ENCODE measurements at places on chromosomes 2 and 18.
A peak's percentile ranks its signal among the peaks of the same experiment; 100 is the strongest.

- DNase-seq: no peak
These were observed 146.3 kb downstream of the PLCL1 start for GRCh38 chr2:197950724-197951123.

DNA sequence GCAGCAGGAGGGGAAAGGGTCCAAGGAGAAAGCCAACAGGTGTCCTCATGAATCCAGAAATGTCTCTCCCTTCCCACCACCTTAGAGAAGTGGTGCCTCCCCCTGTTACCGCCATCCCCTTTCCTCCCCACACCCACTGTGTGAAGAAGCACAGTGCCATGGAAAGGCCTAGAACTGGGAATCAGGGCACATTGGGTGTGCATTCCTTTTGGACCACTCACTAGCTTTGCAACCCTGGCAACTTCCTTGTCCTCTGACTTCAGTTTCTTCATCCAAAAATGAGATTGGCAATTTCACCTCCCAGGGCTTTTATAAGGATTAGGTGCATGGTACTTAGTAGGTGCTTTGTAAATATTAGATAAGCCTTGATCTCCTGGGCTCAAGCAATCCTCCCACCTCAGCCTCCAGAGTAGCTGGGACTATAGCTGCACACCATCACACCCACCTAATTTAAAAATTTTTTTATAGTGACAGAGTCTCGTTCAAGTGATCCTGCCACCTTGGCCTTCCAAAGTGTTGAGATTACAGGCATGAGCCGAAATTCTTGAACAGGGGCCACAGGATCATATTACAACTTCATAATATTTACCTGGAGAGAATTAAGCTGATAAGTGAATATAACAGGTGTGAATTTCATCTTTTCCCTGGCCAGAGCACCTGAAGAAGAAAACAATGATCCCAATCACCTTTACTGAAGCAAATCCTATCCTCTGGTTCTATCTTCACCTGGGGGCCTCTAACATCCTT lies 97.9 kb upstream of the TAF1B start:
- DNase-seq: no peak

DNA sequence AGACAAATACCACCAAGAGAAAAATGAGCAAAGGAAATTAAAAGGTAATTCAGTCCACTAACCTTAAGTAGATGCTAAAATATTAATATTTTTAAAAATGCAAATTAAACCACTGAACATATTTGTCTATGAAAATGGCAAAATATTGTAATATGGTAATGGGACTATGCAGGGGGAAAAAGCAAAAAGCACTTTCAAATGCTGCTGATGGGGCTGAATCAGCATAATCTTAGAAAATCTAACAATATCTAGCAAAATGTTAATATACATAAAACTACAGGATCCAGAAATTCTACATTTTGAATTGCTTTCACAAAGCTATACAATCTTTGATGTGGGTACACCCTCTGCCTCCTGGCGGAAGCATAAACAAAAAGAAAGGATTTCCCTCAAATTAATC lies 86.9 kb upstream of the DTNB start:
- DNase-seq: no peak

- DNase-seq: peak; percentile 48
These were observed 173.6 kb downstream of the SMAD7 start for GRCh38 chr18:48777026-48777743.

GRCh38 chr2:55138014-55138881 lies 88.0 kb upstream of the RTN4 start:
- no peak for DNase-seq

GRCh38 chr18:77529492-77530176 lies 280.0 kb downstream of the GALR1 start:
- no peak for DNase-seq

- DNase-seq: peak; percentile 47
These were observed 43.5 kb downstream of the FBLN7 start for GRCh38 chr2:112181571-112182290.

DNA sequence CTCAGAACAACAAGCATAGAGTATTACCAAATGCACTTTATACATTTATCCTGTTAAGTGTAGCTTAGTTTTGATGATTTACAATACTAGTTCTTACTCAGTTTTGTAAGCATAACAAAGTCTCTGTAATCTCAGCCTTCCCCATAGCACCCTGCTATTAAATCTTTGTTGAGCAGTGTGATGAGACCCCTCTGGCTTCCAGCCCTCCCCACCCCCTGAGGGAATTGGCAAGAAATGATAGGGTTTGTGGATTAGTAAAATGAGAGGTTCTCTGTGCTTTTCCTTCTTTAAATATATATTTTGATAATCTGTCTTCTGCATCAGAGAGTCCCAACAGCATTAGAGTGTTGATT lies 37.2 kb downstream of the ZNF521 start:
- DNase-seq: no peak

DNA sequence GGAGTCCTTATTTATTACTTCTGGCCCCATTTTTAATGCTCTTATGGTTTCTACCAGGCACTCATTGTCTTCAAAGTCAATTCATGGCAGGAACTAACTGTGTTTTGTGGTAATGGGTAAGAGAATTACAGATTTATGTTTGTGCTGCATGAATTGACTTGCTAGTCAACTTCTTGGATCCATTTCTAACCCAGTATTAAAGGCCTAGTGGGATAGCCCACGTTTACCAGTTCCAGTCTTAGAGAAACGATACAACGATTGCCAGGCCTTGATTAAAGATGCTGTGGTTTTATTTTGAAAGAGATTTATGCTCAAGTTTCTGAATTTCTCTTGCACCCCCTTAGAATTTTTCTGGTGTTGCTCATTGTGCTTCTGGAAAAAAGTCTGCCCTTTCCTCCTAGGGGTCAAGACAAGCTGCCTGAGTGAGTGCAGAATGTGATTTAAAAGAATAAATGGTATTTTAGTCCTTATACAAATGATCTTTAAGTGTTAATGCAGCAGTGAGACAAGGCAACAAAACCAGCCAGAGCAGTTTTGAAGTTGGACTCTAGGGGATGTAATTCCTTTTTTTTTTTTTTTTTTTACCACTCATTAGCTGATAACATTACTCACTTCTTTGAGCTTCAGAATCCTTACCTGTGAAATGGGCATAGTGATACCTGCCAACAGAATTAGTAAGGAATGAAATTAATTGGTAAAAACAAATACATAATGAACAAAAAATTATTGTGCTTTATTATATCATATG lies 101.5 kb downstream of the ARHGAP15 start:
- no peak for DNase-seq

DNA sequence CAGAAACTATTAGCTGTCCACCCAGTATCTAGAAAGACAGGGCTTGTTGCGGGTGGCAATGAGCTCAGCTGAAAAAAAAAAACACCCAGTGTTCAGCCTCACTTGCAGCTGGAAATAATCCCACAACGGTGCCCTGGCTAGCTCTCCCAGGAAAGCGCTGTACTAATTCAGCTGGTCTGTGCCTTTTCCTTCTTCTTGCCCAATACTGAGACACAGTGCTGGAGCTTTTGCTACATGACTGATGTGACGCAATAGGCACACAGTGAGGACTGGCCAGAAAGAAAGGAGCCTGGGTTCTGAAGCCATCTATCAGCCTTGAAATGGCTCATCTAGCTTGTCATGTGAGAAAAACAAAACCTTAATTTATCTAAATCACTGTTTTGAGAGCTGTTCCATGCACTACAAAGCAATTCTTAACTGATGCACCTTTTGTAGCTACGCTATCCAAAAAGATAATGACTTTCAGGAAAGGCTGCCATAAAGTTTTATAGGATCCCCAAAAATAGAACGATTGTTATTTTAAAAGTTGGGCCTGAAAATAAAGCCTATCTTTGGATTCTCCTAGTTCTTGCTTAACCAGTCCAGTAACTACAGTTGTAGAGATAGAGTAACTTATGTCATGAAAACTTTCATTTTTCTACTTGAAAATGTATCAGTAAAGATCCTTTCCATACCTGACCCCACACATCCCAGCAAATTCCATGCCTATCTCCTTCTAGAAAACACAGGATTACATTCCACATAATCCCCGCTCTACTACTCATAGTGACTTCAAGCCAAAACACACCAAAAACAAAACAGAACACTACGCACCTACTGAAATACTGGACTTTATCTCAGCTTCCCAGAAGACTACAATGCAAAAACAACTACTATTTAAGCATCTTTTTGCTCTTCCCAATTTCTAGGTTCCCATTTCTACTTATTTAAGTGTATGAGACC lies 15.9 kb downstream of the KIDINS220 start:
- DNase-seq: no peak

GRCh38 chr2:42071791-42072190 lies 24.0 kb downstream of the PKDCC start:
- DNase-seq: no peak

DNA sequence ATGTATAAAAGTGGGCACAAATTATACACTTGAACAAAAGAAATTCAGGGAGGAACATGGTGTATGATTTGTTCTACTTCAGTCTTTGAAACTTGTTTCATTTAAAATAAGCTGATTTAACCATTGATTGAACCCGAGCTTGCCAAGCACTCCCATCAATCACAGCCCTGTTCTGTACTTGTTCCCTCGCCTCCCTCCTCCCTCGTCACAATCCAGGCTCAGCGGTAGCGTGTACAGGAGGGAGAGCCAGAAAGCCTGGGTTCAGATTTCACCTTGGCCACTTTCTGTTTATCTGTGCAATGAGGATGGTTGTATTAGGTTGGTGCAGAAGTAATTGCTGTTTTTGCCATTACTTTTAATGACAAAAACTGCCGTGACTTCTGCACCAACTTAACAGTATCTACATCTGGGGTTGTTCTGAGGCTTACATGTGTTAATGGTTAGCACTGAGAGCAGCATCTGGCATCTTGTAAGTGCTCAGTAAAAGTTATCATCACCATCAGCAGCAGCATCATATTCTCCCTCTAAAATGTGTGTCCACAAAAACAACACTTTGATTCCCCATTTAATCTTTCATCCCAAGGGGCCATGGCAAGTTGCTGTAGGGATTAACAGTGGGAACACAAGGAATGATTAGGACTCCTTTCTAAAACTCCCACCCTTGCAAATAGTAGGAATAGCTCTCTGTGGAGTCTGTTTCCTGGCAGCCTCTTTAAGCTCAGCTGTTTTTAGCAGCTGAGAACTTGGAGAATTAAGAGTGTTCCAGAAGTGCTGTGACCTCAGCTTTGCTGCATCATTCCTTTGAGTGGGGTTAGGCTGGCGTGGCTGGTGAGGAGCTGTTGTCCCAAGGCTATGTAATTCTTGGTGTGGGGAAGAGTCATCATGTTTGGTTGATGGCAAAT lies 4.7 kb downstream of the DPYSL5 start:
- DNase-seq: no peak

DNA sequence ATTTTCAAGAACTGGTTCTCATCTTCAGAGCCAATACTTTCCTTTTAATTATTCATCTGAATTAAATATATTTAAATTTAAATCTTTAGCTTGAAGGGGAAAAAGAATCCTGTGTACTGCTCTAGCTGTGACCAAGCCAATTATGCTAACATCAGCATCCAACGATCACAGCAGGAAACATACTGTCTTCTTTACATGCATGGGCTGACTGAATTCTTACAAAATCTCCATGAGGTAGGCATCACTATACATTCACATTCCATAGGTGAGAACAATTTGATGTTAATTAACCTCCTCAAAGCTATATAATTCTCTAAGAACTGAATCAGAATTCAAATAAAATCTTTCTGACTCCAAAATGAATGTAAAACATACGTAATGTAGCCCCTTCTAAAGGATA lies 118.8 kb upstream of the MAP2 start:
- DNase-seq: no peak

DNA sequence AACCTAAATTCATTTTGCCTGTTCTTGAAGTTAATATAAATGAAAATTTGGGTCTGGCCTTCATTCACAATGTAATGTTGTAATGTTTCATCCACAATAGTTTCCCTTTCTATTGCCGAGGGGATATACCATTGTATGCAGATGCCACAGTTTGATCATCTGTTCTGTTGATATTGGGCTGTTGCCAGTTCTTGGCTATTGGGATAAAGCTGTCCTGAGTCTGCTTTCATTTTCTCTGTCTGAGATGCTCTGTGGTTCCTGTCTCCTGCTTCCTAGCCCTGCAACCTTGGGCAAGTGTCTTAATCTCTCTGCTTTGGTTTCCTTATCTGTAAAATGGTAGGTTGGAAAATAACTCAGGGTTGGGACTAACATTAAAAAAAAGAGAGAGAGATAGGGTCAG lies 25.2 kb downstream of the B3GNT2 start:
- DNase-seq: no peak

DNA sequence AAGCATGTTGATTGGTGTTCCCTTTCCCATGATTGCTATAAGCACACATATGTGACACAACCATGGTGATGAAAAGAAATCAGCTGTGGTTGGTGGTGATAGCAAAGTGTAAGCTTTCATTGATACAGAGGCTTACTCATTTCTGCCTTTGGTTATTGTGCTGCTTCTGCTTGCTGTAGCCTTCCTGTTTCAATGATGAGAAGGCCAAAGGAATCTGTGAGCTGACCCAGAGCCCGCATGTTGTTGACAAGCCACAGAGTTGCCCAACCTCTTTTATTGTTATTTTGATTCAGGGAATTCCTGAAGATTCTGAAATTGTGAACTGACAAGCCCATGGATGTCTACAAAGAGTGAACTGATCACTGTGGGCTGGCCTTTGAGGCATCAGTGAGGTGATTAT lies 164.4 kb downstream of the TMEFF2 start:
- no peak for DNase-seq

DNA sequence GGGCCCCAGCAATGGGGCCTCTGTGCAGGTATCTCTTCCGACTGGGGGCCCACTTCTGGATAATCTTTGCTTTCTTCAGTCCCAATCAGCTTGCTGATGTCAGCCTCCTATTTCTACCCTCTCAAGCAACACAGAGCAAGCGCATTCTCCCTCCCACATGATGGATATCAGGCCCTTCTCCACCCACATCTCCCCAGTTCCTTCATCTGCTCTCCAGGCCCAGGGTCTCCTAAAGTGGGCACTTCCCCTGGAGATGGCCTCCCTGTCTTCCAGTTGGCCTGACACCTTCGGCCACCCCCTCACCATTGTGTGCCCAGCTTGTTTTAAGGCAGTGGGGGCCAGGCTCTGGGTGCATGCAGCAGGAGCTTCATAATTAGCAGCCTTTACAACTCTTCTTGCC lies 96.6 kb upstream of the MCFD2 start:
- DNase-seq: no peak

- no peak for DNase-seq
These were observed 432.3 kb downstream of the PID1 start for GRCh38 chr2:228838819-228839218.

- no peak for DNase-seq
These were observed 281.2 kb upstream of the EPHA4 start for GRCh38 chr2:221853297-221853696.

DNA sequence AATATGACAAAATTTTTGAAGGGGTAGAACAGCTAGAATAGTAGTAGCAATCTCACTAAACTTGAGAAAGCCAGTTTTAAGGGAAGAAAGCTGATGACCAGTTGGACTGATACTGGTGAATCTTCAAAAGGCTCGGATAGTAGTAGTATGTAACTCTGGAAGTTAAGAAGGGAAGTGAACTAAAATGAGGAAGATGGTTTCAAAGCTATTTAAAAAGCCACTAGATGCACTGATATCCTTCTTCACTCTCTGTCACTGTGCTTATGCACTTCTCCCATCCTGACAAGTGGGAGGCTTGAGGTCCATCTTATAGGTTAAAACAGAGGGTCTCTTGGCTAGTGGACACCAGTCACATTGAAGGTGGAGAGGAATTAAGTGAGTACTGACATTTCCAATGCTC lies 141.1 kb downstream of the NCOA1 start:
- DNase-seq: no peak

GRCh38 chr2:160289126-160289525 lies 89.1 kb upstream of the ITGB6 start:
- DNase-seq: no peak

- DNase-seq: no peak
These were observed 119.2 kb upstream of the CCDC68 start for GRCh38 chr18:55078303-55078932.

All from stimulated activated CD4-positive, alpha-beta T cell treated with anti-CD3 and anti-CD28 coated beads, Interleukin-1b, Interleukin-23, amount 100 ng/mL, for 24 hours (primary cell).